HuH-7.5 (cell line): ENCODE measurements at places on chromosomes 4 and X.

DNA sequence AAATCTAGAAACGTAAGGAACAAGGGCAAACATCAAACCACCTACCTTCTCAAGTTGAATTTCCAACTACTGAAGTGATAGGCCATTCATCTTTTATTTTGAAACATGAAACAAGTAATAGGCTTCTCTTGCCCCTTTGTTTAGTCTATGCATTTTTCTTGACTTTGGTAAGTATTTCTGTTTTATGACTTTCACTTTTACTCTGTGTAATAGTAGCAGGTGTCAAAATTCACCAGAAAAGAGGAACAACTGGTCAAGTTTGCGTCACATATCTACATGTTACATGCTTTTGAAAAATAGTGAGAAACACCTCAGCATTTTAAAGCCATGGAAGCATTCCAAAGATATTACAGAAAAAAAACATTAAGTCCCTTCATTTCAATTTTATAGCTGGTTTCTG is 157.1 kb upstream of the FTHL17 start:
- DNase-seq: no peak

DNA sequence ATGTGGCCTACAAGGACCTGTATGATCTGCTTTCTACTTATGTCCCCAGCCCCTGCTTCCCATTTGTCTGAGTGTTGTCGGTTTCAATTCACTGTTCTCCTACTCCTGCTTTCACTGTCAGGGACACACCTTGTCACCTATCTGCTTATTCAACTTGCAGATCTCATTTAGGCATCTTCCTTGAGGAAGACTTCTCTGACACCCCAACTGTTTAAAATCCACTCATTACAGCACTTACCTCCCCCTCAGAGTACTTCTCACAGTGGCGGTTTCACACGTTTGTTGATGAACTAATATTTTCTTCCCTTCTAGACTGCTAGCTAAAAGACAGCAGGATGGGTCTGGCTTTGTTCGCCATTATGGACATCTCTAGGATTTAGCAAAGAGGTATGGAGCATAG is 279.9 kb upstream of the TET2 start:
- no peak for DNase-seq

DNA sequence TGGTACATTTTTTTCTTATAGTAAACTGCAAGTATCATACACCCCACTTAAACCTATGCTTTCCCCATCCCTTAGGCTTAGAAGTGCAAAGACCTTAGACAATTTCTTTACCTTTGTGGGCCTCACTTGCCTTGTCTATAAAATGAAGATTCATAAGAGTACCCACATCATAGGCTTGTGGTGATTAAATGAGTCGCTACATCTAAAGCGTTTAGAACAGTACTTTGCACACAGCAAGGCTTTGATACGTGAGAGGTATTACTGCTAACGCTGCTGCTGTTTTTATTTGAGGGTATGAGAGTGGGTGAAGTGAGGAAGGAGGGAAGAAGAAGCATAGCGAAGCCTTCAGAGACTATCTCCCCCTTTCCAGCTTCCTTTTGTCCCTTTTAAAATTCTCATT is 87.8 kb upstream of the RPS6KA3 start:
- no peak for DNase-seq

GRCh38 chr4:7281691-7282665 is 89.6 kb downstream of the SORCS2 start:
- no peak for DNase-seq

- no peak for DNase-seq
Observed at GRCh38 chrX:154804261-154804956, 876 bp downstream of the MPP1 start.

GRCh38 chrX:150405006-150405405 is 41.9 kb downstream of the MAMLD1 start:
- DNase-seq: no peak

DNA sequence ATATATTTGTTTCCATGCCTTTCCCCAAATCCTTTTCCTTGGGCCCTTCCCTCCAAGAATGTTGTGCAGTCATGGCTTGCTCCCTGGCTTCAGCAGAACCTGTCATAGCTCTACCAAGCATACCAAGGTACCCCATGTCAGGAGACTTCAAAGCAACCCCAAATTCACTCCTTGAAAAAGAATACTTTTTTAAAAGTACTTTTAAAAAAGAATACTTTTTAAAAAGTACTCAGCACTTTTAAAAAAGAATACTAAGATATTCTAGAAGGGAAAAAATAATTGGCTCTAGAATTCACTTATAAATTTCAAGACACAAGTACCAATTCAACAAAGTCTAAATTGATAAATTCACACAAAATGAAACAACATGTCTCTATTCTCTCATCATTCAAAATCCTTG is 76.0 kb downstream of the NR3C2 start:
- no peak for DNase-seq

DNA sequence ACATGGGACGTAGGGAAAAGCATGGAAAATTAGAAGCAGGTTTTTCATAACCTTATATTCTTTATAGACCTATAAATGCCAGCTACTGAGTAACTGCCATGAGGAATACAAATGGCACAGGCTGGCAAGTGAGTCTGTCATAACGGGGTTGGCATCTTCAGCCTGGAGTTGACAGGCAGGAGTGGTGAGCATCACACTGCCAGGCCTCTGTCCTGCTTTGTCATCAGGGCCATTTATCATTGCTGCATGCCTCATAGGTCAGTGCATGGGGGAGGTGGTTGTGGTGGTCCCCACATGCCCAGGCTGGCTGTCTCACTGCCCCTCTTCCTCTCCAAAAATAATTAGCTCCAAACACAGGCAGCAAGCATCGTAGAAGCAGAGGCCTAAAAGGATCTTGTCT is 72.5 kb downstream of the LNX1 start:
- DNase-seq: no peak

DNA sequence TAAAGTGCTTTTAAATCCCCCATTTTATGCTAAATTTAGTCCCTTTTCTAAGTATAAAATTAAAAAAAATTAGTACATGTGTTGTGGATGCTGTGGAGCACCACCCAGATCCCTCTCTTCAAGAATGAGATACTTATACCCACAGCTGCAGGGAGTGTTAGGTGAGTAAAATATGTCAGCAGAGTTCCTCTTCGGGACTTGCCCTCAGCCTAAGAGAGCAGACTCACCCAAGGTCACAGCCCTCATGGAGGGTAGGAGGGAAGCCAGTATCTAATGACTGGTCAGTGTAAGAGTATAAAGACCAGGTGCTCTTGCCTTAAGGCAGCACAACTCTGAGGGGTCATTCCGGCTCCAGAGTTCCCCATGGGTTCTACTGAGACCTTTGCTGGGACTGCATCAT is 88.5 kb downstream of the REELD1 start:
- DNase-seq: no peak

GRCh38 chr4:3781193-3781886 is 15.2 kb downstream of the ADRA2C start:
- DNase-seq: no peak

DNA sequence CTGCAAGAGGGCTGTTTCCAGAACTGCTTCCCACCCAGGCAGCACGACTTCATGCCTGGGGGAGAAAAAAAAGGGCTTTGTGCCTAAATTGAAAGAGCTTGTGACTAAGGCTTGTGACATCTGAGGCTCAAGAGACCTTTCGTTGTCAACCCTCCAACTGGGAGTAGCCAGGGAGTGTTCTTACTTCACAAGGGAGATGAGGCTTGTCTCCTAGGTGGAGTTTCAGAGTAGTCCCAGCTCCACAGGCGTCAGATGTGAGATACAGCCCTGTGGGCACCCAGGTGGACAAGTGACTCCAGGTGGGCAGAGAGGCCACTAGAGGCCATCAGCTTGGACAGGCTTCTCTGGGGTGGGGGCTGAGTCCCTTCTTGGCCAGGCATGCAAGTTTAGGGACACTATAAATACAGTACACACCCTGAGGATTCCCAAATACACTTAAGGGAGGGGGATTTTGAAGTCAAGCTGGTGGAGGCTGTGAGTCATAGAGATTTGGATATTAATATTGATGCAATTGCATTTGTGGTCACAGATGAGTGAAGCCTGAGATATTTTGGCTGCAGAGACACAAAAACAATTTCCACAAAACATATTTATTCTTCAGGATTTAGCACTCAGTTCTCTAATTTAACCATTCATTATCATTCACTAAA is 40.1 kb upstream of the SETD7 start:
- DNase-seq: no peak

DNA sequence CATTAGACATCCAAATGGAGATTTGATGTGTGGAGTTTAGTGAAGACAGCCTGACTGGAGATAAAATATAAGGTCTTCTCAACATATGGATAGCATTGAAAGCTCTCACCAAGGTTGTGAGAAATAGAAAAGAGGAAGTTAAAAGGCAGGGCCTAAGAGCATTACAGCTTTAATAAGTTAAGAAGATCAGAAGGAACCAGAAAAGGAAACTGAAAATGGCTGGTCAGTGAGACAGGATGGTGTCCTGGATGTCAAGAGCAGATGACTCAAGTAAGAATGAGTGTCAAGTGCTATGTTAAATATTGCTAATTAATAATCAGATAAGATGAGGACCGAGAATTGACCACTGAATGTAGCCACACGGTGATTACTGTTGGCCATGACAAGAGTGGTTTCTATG is 642.9 kb downstream of the STPG2 start:
- DNase-seq: no peak

DNA sequence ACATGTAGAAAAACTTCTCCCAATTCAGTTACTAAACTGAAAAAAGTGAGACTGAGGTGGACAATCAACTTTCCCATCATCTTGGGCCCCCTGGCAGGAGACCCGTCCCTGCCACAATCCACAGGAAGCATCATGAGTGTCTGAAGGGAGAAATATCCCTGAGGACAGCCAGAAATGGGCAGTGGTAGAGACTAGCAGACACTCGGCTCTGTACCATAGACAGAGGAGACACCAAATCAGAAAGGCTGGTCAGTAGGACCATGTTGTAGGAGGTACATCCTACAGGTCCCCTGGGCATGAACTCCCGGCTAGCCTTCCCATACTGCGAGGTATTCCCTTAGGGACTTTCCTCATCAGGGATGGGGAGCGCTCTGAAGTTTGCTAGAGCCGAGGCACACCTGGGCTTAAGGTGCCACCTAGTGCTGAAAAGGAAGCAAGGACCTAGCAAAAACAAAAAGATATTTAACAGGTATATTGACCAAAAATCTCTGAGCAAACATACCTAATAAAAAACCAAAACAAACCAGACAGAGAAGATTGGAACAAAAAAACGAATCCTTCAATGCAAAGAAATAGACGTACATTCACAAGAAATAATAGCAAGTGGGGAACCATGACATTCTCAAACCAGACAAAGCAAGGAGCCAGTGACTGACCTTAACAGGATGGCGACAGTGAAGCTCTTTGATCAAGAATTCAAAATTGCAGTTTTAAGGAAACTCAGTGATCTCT is 55.6 kb downstream of the HAUS3 start:
- peak; percentile 43 for DNase-seq

- DNase-seq: peak; percentile 9
Observed at GRCh38 chr4:151824656-151825055, 63.8 kb upstream of the GATB start.

DNA sequence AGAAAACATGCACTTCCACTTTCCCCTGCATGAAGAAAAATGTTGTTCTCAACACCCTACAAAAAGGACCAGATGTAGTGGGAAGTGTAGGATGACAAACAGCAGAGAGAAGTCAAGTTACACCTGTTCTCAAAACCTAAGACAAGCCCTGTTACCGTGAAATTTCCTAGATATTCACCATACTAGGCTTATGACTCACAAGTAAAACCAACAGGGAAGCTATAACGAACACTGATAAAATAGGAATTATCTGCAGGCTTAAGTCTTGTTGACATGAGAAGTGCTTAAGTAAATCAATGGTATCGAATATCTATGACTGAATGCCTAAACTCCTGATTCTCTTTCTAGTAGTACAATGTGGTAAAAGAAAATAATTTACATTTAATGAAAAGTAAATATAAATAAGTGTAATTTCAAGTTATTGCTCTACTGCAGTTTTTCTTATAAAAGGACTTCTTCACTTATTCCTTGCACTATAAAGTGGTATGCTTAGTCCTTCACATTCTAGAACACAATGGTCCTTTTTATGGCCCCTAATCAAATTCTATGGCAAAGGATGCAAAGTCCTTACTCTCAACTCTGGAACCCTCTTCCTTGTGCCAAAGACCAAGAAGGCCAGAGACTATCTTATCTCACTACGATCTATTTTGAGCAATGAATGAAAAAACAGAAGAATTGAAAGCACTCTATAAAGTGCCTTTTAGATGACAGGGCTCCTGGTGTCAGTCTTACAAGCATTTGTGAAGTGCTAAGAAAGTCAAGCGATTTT is 19.6 kb downstream of the AP1S2 start:
- no peak for DNase-seq

GRCh38 chr4:36273276-36273675 is 8.1 kb upstream of the DTHD1 start:
- no peak for DNase-seq

- no peak for DNase-seq
Observed at GRCh38 chr4:38733663-38734062, 49.1 kb downstream of the TLR10 start.

GRCh38 chr4:12519426-12519825 is 964.7 kb downstream of the RAB28 start:
- DNase-seq: no peak

GRCh38 chr4:124210746-124211145 is 501.8 kb downstream of the ANKRD50 start:
- no peak for DNase-seq

GRCh38 chr4:7782783-7783182 is 156.9 kb downstream of the AFAP1 start:
- DNase-seq: no peak

DNA sequence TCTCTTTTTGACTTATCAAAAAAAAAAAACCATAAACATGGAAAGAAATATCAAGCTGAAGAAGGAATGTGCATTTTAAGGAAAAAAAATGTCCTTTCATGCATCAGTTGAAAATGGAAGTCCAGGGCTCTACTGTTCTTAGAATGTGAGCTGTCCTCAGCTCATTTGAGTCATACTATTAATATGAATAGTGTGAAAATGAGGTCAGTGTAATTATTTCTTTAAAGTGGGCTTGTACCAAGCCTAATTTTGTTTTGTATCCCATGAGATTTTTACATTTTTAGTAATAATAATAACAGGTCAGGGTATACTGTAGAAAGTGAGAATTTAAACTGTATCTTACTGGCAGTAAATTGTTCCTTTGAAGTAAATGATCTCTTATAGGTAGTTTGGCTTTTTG is 148.5 kb downstream of the NAA11 start:
- DNase-seq: no peak
